ENCODE measurements at places on chromosomes 5 and 9.

DNA sequence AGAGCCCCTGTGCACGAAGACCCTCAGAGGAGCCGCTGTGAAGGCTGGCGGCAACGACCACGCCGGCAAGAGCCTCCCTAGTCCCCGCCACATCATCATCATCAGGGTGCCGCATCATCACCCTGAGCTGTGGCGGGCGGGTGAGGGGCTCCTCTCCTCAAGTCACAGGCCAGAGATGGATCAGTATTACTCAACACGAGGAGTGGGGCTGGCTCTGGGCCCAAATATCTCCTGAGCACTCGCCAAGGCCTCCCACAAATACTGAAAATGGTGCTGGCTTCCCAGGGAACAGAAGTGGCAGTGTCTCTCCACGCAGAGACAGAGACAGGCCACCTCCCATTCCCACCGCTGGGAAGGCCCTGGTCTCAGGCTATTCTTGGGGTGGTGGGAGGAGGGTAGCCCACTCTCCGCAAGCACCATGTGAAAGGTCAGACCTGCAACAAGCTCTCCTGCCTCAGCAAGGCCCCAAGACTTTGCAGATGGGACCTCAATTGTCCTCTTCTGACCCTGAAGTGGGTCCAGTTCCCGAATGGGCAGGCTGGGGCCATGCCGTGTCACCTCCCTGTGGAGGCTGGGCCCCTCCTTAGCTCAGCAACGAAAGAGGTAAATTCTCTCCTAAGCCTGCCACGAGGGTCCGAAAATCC is 39.3 kb upstream of the ZNF354A start:
- DNase-seq: no peak

GRCh38 chr5:169258372-169259000 is 42.5 kb downstream of the SLIT3 start:
- peak; percentile 84 for DNase-seq

- DNase-seq: no peak
These were observed 107.4 kb upstream of the LHFPL2 start for GRCh38 chr5:78755822-78756429.

DNA sequence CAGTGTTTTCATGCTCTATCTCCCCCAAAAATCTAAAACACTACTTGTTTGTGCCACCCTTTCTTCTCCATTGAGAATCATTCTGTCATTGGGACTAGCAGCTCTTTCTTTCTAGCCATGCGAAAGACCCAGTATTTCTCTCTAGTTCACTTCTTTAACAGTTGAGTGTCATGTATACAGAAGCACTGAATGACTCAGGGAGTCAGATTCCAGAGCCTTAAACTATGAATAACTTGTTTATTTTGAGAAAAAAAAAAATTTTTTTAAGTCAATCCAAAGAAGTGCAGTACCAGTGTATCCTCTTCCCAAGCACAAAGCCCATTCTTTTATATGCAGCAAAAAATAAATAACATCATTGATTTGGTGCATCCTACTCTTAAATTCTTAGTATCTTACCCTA is 415.4 kb upstream of the GRAMD2B start:
- peak; percentile 60 for DNase-seq

GRCh38 chr5:106376522-106376921 is 1294.2 kb downstream of the EFNA5 start:
- DNase-seq: peak; percentile 86

DNA sequence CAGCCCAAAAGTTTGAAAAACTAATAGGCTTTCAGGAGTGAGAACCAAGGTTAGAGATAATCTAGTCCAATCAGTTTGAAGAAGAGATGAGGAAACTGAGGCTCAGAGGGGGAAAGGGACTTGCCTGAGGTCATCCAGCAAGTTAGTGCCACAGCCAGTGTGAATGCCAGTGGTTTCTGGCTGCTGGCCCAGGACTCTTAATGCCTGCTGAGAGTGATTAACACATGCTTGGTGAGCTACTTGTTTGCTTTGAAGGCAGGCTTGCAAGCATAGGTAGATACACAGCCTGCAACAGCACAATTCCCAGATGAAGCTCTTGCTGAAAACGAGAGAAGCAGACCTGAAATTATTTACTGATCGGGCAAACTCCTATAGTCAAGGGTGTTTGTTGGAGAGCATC is 591.6 kb upstream of the SGCD start:
- peak; percentile 59 for DNase-seq

DNA sequence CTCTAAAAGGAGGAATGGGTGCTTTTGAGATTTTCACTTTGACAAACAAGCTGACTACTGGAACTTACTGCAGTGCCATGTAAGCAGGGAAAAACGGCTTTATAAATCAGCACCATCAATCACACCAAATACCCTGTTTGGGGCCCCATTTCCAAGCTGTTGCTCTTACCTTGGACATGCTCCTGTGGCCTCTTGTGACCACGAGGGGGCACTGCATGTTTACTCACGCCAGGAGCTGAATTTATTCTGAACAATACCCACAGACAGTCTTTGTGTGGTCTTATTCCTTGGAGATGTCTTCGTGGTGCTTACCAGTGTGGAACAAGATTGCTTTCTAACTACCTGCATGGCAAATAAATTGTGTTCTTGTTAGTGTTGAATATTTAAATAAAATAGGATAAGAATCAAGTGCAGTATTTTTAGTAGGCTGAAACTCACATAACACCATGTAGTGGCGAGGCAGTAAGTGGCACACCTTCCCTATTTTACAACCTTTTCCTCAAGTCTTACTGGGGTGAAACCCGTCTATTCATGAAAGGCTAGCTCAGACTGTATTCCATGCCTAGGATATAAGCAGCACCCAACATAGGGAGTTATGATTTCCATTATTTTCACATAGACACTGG is 155.5 kb upstream of the NMUR2 start:
- peak; percentile 55 for DNase-seq

DNA sequence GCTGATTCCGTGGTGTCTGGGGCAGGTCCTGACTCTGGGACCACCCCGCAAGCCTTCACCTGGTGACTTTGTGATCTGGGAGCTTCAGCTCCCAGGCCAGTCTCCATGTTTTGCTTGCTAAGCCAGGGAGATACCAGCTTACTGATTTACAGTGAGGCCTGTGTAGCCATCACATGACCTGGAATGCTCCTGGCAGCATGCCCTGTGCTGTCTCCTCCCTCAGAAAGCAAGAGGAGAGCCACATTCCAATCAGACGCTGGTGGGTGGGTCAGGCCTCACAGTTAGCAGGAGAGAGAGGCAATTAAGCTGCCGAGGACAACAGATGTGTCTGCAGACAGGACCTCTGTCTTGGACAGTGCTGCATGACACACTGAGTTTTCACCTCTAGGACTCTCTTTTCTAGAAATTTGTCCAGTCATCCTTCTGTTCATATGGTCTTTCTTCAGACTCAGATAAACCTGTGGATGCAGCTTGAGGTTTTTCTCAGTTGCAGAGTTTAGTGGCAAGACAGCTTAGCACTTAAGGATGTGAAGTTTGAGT is 24.4 kb upstream of the GRPEL2 start:
- DNase-seq: peak; percentile 96

- DNase-seq: no peak
These were observed 28.4 kb upstream of the SSBP2 start for GRCh38 chr5:81779125-81779915.

DNA sequence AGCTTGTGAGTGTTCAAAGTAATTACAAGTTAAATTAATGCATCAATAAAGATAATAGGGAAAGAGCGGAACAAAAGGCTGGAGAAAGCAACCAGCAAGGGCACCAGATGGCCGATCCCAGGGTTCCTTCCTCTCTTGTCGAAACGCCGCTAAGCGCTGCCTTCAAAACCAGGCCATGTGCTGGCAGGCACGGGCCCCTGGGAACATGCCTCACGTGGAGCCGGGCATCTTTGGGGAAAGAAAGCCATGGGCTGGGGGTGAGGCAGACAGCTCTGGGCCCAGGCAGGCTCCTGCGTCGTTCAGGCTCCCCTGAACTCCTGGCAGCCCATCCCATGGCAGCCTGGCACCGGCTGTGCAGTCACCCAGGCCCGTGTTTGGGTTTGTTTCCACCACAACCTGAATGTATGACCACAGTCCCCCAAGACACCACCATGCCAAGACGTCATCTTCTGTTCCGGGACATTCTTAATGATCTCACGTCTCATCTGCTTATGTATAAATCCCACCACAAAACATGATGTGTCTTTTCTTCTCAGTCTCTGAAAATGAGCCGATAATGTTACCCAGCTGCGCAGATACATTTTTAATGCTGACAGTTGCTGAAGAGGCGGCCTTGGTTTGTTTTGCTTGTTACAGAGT is 110.4 kb upstream of the SARDH start:
- peak; percentile 60 for DNase-seq

DNA sequence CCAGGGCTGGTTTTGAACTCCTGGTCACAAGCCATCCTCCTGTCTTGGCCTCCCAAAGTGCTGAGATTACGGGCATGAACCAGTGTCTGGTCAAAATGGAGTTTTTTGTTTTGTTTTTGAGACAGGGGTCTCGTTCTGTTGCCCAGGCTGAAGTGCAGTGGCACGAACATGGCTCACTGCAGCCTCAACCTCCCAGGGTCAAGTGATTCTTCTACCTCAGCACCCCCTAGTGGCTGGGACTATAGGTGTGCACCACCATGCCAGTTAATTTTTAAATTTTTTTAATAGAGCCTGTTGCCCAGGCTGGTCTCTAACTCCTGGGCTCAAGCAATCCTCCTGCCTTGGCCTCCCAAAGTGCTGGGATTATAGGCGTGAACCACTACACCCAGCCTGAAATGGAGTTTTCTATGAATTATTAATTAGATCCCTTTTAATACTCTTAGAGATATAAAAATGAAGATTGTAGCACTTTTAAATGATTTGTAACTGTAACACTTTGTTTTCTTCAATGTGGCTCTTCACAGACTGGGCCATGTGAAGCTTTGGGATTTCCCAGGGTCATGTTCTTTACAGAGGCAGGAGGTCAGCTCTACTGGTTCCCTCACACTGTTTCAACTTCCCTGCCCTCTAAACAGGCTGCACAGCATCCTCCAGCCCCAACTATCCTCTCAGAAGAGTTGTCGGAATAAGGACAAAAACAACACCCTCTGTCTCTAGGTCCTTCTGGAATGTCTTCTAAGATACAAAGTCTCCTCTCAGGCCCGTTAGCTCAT is 32.7 kb upstream of the SPARC start:
- DNase-seq: peak; percentile 62

GRCh38 chr5:151646334-151646733 is 40.4 kb downstream of the SPARC start:
- no peak for DNase-seq

GRCh38 chr9:105858877-105859276 is 164.5 kb downstream of the TMEM38B start:
- DNase-seq: no peak

DNA sequence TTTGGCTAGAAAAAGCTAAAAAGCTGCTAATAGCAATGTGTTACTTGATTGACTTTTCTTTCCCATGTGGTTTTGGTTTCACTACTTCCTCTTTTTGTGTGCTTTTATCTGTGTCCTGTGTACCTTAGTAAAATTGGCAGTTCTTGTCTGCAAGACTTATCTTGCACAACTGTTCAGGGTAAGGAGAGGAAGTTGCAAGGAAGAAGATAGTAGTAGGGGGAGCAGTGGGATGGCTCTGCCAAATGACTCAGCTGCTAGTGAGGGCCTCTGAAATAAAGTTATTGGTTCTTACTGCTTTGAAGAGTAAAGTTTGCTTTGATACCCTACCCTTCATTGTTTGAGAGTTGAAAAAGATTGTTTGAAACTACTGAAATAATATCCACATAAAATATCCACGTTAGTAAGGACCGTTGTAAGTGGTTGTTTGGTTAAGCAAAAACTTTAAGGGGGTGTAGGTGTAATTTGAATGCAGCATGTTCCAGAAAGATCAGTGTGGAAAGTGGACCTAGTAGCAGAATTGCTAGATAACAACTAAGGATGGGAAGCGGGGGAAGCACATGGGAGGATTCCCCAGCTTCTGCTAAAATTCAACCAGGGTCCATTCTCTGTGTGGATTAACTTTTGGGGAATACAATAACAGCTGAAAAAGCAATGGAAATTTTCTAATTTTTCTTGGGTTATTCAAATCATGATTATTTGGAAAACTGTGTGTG is 123.5 kb downstream of the SCAMP1 start:
- peak; percentile 55 for DNase-seq

DNA sequence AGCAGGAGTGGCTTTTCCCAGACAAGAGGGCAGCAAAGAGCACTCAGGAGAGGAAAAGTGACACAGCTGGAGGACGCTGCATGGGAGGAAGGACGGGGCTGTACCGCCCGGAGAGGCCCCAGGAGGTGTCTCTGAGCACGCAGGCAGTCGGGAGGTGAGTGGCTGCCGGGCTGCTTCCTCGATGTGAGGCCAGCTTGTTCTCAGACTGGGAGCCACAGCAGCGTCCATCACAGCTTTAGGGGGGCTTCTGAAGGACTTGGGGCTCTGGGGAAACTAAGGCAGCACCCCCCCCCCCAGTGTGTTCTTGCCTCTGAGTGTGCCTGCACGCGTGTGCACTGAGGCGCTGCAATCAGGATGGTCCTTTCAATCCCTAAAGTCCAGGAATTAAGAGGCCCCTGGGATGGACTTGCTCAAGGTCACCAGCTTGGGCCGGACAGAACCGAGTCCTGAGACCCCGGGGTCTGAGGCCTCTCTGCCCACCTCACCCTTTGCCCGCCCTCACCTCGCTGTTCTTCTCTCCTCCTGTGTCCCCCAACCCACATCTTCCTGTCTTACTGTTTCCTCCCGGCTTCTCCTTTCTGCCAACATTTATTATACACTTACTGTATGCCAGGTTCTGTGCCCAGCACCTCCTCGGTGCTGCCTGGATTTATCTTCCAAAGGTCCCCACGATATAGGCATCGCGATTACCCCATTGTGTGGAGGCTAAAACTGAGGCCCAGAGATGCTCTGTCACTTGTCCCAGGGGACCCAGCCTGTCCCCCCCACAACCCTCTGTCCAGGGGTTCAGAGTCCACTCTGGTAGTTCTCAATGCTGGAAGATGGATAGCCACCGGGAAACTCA is 32.9 kb downstream of the FAM163B start:
- no peak for DNase-seq

GRCh38 chr5:119220576-119221197 is 135.1 kb upstream of the TNFAIP8 start:
- DNase-seq: no peak

GRCh38 chr5:93355691-93356090 is 225.3 kb downstream of the NR2F1-AS1 start:
- no peak for DNase-seq

- DNase-seq: no peak
These were observed 128.5 kb downstream of the NR3C1 start for GRCh38 chr5:143274952-143275351.

- DNase-seq: peak; percentile 11
These were observed 3.1 kb downstream of the SMARCA2 start for GRCh38 chr9:2018162-2018643.

DNA sequence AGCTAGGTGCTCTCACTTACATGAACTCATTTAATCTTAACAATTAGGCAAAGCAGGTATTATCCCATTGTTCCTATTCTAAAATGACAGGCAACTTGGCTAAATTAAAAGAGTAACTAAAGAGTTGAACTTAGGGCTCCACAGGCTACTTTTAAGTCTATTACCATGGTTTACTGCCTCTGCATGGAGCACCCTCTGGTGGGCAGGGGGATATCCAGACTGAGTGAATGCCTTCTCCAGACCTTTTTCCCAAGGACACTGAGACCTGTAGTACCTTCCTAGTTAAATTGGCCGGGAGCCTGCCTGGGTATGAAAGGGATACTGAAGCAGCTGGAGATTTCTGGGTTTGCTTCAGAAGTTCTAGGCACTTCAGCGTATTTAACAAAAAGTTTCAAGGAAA is 238.1 kb downstream of the ELAVL2 start:
- DNase-seq: no peak

Measured in fibroblast of skin of right biceps (primary cell).